ENCODE measurements at places on chromosomes 2 and 18.

DNA sequence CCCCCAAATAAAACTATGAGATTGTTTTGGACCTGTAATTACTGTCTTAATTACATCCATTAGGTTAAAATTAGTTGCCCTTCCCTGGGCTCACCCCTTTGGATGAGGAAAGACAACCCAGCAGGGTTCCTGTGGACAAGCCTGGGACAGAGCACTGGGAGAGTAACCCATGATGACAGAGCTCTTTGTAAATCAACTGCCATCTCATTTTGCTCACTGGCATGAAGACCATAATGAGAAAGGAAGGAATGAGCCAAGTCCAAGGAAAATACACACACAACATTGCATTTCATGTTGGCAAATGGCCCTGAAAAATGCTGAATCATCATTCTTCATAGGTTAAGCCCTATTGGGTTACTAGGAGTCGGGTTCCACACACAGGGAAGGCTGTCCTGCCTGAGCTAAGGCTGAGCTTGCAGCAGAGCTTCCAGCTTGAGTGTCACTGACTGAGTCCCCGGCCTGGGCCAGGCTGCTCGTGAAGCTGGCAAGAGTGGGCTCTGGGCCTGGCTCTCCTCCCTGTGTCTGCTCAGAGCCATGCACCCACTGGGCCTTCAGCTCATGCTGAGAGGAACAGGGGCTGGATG is 94.1 kb upstream of the ACAA2 start:
- no peak for DNase-seq

- no peak for DNase-seq
These were observed 96.5 kb downstream of the RBM43 start for GRCh38 chr2:151165105-151165684.

- no peak for DNase-seq
These were observed 1.4 kb downstream of the MBD2 start for GRCh38 chr18:54222922-54223567.

DNA sequence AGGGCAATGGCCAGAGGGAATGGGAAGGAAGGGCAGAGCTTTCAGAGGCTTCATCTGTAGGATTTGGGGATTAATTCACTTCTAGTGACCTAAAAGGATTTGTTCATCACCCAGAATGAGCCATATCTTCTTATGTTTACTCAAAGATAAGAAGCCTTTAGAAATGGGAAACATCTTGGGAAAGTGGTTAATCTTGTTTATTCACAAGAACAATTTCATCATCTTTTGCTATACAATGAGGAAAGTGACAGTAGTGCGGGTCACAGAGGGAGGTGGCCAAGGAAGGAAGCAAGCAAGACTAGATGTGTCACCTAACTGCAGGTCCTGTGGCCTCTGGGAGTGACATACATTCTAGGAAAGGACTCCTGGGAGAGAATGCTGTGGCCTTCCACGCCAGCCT is 140.4 kb upstream of the ALPP start:
- DNase-seq = no peak

- no peak for DNase-seq
These were observed 146.3 kb upstream of the APCDD1 start for GRCh38 chr18:10308154-10308553.

DNA sequence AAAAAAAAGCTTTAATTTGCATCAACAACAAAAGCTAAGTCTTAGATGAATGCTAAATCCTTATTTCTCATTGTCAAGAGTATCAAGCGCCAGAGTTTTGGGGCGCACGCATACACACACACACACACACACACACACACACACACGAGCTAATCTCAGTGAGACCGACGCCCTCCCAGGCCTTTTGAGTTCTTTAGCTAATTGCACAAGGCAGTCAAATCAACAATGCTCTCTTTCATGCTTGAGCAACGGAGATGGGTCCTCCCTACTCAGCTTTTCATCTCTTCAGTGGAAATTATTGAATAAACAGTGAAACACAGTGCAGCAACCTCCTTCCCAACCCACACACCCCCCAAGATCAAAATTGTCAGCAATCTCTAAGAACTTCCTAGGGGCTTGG is 19.2 kb downstream of the GKN1 start:
- no peak for DNase-seq

- no peak for DNase-seq
These were observed 215.5 kb downstream of the XIRP2 start for GRCh38 chr2:167103757-167104133.

DNA sequence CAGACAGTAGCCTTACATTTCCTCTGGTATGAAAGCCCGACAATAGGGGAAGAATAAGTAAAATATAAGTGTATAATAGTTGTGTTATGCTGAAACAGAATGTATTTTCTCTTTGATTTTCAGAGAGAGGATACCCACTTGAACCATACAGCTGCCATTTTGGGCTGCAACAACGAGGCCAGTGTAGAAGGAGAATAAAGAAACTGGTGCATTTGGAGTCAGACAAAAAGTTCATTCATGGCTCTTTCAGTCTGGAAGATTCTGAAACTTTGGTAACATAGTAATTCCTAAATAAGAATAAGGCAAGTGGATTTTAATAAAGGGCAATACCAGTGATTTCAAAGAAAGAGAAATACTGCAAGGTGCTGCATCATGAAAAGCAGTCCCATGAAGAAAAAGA is 610.9 kb downstream of the LRP1B start:
- DNase-seq = no peak

DNA sequence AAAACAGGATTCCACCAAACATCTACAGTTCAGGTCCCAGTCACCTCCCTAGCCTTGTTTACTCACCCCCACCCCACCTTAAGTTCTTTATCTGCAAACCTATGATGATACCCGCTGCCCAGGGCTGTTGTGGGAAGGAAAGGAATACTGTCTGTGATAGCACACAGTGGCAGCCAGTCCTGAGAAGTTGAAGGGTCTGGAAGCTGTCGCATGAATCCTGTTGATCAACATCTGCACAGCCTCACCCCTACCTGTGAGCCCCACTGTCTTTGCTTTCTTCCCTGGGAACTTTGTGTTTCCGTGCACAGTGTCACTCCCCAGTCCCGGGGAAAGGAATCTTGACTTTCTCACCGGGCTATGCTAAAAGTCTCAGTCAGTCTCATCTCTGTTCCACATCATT is 160.7 kb upstream of the EPAS1 start:
- DNase-seq = no peak

Data from stimulated activated CD4-positive, alpha-beta T cell treated with anti-CD3 and anti-CD28 coated beads, TNF-alpha, amount 100 ng/mL, for 1 hour (primary cell).